ENCODE measurements at places on chromosomes 2 and 18. TPM values are rescaled to one million over a fixed set of nuclear protein-coding genes. Genes with fewer than 3 reads are reported as not detected.

Gene EFR3B
- 14.7 TPM for total RNA-seq

Gene PCARE
- not detected for total RNA-seq

Gene SCG2
- 0.88 TPM for total RNA-seq

Gene C1GALT1C1L
- total RNA-seq = 1.7 TPM

Gene NAB1
- total RNA-seq = 25.6 TPM

Gene COA5
- 20.7 TPM for total RNA-seq

Gene MYO1B
- 65.7 TPM for total RNA-seq

Gene LRP2
- 0.01 TPM for total RNA-seq

Measured in A549 treated with CORT108297 at 1 μM for 4 hours (cell line).